ENCODE measurements at places on chromosomes 6 and 20.

DNA sequence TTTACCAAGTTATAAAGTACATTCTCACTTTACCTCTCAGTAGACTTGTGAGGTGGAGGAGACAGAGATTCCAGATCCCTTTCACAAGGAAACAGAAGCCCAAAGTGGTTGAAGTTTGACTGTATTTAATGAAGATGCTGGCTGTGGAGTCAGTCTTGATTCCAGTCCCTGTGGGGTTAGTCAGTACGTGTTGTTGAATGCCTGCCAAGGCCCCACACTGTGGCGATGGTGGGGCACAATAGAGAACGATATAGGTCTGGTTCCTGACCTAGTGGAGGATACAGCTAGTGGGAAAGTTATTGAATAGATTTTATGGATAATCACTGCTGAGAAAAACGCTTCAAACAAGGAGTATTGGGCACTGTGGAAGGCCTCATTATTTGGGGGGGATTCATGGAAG is 71.4 kb downstream of the LRRC1 start:
- DNase-seq: no peak

- no peak for DNase-seq
Observed at GRCh38 chr20:31581391-31581790, 23.7 kb upstream of the ID1 start.

DNA sequence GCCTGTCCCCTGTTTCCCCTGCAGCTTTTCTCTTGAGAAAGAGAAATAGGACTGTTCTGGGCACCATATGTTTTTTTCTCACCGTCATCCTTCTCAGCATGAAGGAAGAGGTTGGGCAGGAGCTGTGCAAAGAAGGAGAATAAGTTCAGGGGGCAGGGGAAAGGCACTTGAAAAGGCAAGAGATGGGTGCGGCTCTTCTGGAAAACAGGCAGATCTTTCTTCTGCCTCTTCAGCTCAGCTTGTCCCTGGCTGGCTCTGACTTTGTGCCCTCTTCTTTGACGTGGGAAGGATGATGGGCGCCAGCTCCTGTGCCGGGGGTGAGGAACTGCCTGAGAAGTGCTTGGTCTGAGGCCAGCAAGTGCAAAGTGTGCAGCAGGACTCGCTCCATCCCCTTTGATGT is 206.5 kb downstream of the DOK5 start:
- no peak for DNase-seq

DNA sequence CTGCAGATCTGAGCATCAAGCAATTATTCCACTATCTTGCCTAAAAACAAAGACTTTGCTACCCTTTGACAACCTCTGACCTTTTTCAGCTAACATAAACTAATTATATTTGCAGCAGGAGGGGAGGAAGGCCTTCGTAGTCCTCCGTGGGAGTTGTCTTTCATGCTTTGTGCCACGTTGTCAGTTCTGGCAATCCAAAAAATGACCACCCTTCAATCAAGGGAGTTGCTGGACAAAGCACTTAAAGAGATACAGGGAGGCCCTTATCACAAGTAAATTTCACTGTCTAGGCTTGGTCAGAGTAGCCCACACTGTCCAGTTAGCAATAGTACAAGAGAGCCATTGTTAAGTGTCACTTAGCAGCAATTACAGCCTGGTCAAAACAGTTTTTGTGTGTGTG is 578.9 kb downstream of the HAO1 start:
- no peak for DNase-seq

DNA sequence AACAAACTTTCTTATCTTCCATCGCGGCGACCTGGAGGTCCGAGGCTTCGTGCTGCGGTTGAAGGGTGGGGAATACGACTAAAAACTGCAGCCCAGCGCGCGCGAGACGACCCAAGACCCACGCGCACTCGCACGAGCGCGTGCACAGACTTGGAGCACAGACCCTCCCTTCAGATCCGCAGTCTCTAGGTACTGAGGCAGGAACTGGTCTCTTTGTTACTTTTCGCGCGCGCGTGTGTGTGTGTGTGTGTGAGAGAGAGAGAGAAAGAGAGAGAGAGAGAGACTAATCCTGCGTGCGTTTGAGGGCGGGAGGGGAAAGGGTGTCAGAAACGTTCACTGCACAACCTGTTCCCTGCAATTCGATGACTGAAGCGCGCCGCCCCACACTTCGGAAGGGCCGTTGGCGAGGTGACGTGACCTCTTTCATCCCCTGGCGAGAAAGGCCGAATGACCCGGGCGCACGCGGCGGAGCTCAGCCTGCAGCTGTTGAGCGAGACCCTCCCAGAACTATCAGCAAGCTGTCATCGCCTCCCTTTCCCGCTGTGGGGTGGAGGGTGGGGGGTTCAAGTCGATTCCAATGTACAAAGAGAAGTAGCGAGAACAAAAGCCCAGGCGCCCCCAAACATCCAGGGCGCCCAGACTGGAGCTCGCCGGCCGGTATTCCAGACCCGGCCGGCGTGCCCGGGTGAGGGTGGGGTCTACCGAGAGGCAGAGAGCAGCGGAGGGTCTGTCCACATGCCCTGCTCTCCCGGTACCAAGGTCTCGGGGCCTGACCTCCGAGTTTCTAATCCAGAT is 1.5 kb upstream of the TUBB2B start:
- no peak for DNase-seq

DNA sequence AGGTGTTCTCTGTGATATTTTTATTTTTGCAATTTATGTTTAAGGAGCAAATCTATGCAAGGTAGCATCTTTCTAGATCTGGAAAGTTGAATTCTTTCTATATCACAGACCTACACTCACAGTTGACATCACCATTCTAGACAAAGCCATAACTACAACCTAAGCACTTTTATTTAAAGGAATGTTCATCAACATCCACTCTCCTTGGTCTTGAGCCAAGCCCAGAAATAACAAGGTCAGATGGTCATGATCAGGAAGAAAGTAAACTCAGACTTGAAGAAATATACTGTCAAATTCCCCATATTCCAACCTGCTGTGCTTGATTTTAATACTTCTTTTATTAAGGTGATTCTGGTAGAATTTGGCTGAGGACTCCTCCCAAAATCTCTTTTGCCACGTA is 32.2 kb downstream of the MMUT start:
- no peak for DNase-seq

DNA sequence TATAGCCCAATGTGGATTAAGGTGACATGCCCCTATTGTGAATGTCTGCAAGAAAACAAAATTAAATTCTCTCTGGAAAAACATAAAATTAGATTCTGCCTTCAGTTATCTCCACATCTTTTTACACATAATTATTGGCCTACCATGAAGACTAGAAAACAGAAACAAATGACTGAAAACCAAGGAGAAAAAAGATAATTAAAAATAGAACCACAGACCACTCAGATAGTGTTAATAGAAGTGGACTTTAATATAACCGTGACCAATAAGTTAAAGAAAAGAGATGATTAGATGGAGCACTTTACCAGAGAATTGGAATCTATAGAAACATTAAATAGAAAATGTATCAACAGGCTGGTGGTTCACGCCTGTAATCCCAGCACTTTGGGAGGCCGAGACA is 445.7 kb downstream of the EPM2A start:
- no peak for DNase-seq

DNA sequence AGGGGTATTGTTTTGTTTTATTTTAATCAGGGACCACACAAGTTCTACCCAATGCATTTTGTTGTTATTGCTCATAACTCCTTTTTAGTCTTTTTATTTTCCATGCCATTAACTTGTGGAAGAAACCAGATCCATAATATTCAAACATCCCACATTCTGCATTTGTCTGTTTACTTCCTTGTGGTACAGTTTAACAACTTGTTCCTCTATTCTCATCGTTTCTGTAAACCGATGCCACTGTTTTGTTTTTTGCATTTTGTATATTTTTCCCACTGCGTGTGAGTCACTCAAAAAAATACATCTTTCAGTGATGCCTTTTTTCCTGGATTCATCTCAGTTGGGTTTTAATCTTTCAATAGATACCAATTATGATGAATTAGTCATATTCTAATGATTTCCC is 22.3 kb downstream of the SF3B5 start:
- no peak for DNase-seq

- DNase-seq: no peak
Observed at GRCh38 chr6:128266946-128267345, 253.5 kb downstream of the PTPRK start.

GRCh38 chr20:43843096-43843964 is 71.3 kb upstream of the TOX2 start:
- no peak for DNase-seq

- no peak for DNase-seq
Observed at GRCh38 chr6:47663462-47664216, 34.7 kb upstream of the ADGRF4 start.

GRCh38 chr20:37261714-37262113 is at the start of gene GHRH:
Gene GHRH, minus strand, starts transcription at chr20:37261814. Its CDS starts 4,925 bp downstream, at chr20:37256889.
- DNase-seq: no peak

DNA sequence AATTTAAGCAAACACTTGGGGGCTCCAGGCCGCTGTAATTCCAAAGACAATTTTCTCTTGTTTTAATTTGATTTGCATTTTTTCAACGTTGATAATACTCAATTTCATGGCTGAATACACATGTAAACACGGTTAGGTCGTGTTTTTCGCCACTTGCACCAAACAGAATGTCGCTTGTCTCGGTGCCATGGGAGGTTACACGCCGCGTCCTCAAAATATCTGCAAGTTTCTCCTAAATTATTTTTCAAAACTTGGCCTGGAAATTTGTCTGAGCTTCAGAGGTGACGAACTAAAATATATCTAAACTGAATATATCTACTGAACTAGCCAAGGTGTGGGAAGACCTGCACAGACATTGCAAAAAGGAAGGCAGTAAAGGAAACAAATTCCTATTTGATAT is 15.0 kb downstream of the FOXA2 start:
- DNase-seq: no peak

DNA sequence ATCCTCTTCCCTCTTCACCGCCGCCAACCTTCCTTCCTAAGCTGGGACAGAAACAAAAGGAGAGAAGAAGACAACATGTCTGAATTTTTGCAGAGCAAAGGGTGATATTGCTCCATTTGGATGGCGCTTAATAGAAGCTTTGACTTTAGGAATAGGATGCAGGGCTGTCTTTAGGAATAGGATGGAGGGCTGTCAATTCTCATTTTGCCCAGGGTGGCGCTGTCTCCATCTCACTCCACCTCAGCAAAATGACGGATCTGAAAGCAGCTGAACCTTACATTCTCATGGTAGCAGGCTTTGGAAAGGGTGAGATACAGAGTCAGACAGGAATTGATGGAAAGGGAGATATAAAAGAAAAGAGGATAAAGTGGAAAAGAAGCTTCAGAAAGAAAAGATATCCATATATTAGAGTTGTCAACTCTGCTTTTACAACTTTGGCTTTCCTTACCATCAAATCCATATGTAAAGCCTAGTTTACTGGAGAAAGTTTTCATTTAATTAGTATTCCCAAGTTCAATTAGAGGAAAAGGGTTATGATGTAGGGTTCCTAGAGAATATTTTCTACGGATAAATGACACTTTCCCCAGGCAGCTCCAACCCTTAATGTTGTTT is 2.4 kb downstream of the MTCL3 start:
- peak; percentile 66 for DNase-seq

DNA sequence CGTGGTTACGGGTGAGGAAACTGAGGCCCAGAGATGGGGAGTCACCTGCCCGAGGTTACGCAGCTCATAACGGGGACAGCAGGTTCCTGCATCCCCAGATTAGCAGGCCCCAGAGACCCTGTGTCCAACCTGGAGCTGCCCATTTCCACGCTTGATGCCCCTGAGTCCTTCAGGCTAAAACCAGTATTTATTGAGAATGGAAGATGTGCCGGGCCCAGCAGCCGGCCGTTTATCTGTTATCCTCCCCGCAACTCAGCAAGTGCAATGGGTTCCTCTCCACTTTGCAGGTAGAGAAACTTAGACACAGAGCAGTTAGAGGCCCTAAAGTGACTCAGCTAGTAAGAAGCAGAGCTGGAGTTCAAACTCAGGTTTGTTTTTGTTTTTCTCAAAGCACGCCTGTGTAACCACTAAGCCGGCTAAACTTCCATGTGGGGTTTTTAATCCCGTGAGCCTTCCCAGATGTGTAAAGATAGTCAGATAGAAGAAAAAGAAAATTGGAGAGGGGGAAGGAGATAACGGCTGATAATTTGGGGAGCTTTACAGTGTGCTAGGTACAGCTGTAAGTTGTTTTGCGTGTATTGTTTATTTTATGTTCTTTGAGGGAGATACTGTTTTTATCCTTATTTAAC is 775 bp downstream of the PFDN4 start:
- no peak for DNase-seq

GRCh38 chr6:35955970-35956369 is 35.1 kb upstream of the SRPK1 start:
- DNase-seq: no peak

- DNase-seq: no peak
Observed at GRCh38 chr20:17227669-17228623, 1.1 kb downstream of the PCSK2 start.

DNA sequence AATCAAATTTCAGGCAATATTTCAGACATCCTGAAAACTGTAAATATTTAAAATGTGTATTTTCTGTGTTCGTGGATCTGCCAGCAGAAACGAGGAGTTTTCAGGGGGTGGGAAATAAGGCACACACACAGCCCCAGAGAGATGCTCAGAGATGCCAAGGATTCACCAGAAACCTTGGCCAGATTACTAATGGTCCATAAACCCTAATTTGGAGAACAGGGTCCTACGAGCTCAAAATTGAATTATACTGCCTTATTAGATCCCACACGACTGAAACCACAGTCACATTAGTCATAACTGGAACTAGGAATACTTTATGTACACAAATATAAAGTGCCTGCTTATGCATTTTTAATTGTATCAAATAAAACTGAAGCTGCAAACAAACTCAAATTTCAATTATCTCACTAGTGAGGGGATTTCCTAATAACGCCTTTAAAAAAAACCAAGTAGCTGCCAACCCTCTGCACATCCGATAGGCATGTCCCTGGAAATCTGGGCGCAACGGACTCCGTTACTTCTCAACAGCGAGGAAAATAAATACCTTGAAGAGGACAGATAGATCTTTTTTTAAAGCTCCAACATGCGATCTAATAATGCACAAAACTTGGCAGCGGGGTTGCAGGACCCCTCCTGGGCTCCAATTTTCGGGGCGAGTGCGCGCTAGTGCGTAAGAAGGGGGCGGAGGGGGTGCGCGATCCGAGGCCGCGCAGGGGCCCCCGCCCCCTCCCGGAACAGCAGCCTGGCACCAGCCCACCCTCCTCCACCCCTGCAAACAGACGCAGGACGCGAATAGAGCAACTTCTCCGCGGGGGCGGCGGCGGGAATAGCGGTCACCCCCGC is 897 bp downstream of the CHD6 start:
- no peak for DNase-seq

- no peak for DNase-seq
Observed at GRCh38 chr20:32332614-32333013, 25.5 kb upstream of the ASXL1 start.

- no peak for DNase-seq
Observed at GRCh38 chr20:58697867-58698703, 5.5 kb downstream of the NPEPL1 start.

- no peak for DNase-seq
Observed at GRCh38 chr6:165647041-165647440, 16.0 kb downstream of the PDE10A start.

GRCh38 chr6:28569748-28570147 is 44.1 kb downstream of the GPX5 start:
- DNase-seq: no peak

GRCh38 chr20:4613184-4613583 is 108.5 kb upstream of the PRND start:
- no peak for DNase-seq
